Hypothalamus (tissue), 51 donors: ENCODE measurements at places on chromosomes 5 and 9.

- no peak for DNase-seq
These were observed 440.4 kb downstream of the DMRT2 start for GRCh38 chr9:1490341-1491232.

DNA sequence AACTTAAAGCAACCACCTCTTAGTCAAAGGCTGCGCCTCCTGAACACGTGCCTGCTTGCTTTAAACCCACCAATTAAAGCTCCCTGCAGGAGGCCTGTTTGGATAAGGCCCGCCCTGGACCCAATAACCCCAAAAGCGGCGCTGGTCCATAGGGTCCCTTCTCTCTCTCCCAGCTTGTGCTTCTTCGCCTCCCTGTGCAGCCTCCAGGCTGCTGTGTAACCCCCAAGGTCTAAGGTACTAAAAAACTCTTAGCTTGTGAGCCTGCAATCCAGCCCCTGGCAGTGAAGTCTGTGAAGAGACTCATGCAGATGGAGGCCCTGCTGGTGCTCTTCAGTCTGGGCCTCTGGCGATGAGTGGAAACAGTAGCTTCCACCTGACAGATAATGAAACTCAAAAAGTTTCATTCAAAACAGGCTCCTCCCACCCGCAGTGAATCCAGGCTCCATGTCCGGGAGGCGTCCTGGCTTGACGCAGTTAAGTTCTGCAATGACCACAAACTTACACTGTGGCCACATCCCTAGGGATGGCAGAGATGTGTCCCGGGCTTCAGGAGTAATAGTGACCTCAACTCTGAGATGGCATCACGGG lies 97.3 kb downstream of the PRRT1B start:
- DNase-seq: no peak

DNA sequence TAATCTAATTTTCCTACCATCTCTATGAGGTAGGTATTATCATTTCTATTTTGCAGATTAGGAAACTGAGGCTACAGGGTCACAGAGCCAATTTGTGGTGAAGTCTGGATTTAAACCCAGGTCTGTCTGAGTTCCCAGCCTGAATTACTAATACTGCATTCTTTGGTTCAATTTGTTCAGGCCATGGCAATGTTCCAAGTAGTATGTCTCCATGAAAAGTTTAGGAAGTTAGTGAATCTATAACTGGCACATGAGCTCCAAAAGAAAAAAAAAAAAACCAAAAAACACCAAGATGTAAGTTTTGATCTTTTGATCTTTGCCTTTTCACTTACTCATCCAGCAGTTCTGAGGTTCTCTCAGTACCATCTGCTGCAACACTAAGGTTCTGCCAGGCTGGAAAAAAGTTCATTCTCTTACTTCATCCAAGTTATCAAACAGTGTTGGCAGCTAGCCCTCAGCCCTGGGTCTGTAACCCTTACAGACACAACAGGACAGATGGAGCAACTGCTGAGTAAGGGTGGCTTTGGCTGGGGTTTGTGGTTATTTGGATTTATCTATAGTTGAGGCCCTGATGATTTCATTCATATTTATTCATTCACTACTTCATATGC lies 4.4 kb upstream of the TMEM268 start:
- DNase-seq: no peak

DNA sequence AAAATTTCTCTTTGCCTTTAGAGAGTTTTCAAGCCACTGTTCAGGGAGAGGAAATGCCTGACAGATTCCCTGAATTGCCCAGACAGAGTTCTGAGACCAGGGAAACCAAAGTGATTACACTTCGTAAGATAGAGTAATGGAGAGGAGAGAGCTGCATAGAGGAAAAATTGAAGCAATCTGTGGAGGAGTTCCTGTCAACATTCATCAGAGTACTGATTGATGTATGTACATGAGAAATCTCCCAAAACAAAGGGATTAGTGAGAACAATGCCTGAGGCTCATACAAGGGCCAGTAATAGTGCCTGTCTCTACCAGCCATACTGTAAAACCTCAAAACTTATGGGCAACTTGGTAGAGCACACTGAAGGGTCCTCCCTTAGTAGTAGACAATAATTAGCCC lies 79.0 kb upstream of the TRIM32 start:
- DNase-seq: no peak

GRCh38 chr9:126533926-126534310 lies 79.8 kb upstream of the LMX1B start:
- DNase-seq: no peak

- no peak for DNase-seq
These were observed 122.3 kb downstream of the MTRR start for GRCh38 chr5:7991125-7991821.

DNA sequence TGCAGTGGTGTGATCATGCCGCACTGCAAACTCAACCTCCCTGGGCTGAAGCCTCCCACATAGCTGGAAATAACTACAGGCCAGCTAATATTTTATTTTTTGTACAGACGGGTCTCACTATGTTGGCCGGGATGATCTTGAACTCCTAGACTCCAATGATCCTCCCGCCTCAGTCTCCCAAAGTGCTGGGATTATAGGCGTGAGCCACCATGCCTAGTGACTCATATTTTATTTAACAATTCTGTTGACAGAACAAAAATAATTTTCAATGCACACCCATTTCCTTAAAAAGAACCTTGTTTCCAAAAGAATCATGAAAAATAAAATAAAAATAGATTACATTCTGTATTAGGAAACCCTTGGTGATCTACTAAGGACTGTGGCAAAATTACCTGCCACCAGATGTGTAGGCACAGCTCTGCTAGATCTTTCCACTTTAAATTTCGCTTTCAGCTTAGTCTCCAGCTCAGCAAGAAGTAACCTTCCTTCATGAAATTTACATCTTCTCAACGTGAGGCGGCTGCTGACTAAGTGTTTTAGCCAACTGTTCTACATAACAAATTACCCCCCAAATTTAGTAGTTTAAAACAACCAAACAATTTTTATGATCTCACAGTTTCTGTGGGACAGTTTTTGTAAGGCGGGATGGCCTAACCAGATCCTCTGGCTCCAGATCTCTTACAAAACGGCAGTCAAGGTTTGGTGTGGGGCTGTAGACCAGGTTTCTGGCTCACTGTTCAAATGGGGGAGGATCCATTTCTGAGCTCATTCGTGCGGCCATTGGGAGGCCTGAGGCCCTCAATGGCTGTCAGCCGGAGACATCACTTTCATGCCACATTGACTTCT lies 32.6 kb upstream of the GOLPH3 start:
- DNase-seq: no peak
